Stimulated activated CD8-positive, alpha-beta memory T cell treated with anti-CD3 and anti-CD28 coated beads, Interleukin-7, amount 100 ng/mL, for 1 hour (primary cell): ENCODE measurements at places on chromosomes 7 and 10.

DNA sequence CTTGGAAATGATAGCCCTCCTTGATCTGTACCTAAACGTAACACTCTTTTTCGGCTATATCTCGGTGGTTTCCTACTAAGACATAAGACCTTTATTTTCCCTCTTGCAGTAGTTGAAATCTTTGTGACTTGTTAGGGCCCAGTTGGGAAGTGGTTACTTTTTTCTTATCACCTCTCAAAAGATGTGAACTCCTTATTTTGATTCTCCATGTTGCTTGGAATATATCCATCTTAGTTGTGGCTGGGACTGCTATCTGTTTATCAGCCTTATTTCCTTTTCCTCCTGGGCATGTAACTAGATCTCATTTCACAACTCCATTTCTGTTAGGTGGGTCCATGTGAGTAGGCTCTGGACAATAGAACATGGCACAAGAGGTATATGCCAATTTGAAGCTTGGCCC is 4.1 kb upstream of the CPED1 start:
- no peak for DNase-seq

GRCh38 chr7:39560408-39560807 is 5.8 kb upstream of the YAE1 start:
- DNase-seq = no peak

DNA sequence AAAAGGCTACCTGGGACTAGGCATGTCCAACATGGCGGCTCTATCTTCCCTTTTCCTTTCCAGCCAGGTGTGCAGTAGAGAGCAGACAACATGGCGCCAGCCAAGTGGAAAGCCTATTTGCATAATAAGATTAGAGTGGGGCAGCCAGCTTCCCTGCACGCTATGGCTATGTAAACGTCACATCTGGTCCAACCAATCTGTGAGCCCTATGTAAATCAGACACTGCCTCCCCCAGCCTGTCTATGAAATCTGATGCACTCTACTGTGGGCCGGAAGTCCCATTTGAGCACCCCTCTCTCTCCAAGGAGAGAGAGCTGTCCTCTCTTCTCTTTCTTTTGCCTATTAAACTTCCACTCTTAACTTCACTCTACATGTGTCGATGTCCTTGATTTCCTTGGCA is 984.9 kb upstream of the AUTS2 start:
- DNase-seq = no peak

GRCh38 chr7:133530682-133531081 is 277.8 kb downstream of the EXOC4 start:
- DNase-seq = no peak

GRCh38 chr10:5493691-5494090 is 5.7 kb downstream of the CALML5 start:
- no peak for DNase-seq

GRCh38 chr10:1978584-1978983 is 241.3 kb upstream of the ADARB2 start:
- no peak for DNase-seq

- no peak for DNase-seq
Measured at GRCh38 chr10:97975598-97975997, 54.8 kb downstream of the CRTAC1 start.

DNA sequence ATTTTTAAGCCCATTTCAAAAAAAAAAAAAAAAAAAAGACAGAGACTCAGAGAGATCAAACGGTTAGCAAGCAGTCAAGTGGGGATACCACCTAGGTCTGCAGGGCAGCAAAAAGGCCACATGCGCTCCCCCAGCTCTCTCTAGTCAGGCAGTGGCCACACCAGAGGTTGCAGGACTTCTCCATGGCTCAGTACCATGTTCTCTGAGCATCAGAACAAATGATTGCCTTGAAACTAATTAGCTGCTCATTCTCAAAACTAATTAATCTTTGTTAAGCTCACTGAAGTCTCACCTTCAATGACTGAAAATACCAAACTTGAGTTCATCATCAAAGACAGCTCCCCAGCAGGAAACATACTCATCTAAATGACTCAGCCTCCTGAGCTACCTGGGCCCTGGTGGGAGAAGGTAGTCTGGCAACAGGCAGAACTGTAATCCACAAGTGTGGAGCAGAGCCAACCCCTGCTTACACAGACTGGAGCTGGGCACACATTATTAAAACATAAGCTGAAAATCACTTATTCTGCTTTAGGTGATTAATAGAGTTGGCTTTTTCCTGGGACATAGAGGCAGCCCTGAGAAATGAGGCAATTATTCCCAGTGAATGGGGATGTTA is 319.6 kb downstream of the GRID1 start:
- DNase-seq = no peak

GRCh38 chr7:141693082-141693481 is 8.9 kb downstream of the DENND11 start:
- no peak for DNase-seq

GRCh38 chr7:123573896-123574467 is 16.4 kb upstream of the NDUFA5 start:
- no peak for DNase-seq

DNA sequence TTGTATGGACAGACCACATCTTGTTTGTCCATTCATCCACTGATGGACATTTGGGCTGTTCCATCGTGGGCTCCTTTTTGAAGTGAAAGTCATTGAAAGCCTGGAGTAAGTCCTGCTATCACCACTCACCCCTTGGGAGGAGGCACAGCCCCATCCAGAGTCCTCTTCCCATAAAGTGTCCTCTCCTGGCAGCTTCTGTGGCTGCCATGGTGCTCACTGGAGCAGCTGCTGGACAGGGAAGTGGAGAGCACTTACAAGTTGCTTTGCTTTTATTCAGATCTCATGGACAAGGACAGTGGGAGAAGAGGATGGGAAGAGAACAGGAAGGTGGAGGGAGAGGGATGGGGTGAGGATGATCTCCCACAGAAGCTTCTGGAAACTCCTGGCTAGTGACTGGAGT is 18.5 kb upstream of the EIF5AL1 start:
- DNase-seq = no peak
